GDM1 (cell line): ENCODE measurements at places on chromosomes 6 and 20.

DNA sequence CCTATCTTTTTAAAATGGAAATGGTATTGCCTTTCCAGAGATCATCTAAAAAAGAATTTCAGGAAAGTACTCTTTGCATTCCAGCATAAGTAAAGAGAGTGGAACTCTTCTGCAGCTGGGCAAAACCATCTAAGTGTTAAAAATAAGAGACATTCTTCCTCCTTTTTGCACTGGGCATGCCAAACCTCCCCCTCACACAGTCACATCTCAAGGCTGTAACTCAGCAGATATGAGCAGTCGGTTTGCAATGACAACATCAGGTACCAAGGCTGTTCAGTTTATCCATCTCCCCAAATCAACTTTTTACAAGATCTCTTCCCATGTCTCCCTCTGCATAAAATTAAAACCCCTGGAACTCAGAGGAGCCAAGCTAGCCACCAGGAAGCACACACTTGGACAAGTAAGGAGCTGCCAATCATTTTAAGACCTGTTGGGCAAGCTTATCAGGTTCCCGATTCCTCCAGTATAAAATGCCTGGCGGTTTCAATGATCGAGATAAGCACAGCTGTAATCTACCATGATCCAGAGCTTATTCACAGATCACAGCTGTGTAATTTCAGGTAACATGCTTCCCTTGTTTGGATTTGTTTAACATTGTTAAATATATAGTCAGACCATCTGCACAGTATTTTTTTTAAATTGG, 23.2 kb downstream of the ID4 start:
- no peak for DNase-seq

- DNase-seq, result no peak
Measured at GRCh38 chr6:79231101-79231500, 3.4 kb downstream of the HMGN3 start.

DNA sequence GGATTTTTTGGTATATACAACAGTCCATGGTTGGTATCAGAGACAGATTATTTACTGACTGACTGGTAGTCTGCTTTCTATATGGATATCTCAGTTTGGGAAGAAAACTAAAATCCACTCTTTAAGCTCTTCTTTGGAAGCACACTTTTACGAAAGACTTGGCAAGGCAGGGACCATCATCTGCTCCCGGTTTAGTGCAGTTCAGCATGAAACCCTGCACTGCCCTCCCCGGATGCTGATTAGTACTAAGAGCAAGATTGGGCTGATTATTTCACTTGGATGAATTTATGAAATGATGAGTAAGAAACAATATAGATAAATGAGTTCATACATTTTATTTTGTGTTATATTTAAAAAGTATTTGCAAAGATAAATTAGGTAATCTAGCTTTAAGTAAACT, 56.3 kb downstream of the RGS17 start:
- DNase-seq, result no peak

DNA sequence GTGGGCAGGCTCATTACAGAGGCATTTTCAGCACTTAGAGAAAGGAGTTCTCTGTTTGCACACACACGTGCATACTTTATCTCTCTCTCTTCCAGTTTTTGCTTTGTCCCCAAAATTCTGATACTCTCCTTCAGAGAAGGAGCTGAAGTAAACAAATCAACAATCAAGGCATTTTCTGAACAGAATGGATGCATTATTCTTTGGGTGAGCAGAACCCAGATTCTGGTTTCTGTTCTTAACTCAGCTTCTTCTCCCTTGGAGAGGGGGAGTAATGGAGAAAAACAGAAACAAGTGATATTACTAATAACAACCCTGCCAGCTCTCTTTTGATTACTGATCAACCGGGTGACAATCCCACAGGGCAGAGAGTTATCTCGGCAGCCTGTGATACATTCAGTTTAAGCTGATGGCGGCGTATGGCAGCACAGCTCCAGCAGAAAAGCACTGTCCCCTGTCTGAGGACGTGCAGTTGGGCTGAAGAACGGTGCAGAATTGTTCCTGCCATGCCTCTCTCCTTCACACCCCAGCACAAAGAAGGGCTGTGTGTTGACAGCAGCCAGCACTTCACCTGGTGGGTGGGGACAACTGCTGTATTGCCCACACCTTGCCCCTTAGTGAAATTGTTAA, 47.3 kb upstream of the SASH1 start:
- no peak for DNase-seq

- no peak for DNase-seq
Measured at GRCh38 chr6:17858584-17858983, 128.9 kb downstream of the KIF13A start.

GRCh38 chr20:17995967-17996819, 27.4 kb downstream of the MGME1 start:
- peak; percentile 23 for DNase-seq

GRCh38 chr6:44868335-44868668, 459.8 kb upstream of the RUNX2 start:
- DNase-seq, result no peak

GRCh38 chr6:15417811-15418210, 171.9 kb downstream of the JARID2 start:
- no peak for DNase-seq

DNA sequence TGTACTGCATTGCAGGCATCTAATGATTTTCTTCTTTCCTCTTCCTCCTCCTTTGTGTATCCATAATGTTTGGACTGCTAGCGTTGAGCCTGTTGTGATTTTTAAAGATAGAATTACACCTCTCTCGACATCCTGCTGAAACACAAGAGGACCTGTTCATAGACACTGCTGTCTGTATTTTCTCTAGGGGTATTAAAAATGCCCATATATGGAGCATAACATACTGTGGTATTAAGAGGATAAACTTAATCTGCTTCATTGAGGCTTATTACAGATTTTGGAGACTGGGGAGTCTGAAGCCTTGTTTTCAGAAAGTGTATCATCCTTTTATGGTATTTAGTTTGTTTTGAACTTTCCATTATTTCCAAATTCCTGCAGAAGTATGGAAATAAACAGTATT, 414.3 kb downstream of the CDKAL1 start:
- DNase-seq, result no peak

GRCh38 chr6:49522710-49523593, 23.2 kb downstream of the GLYATL3 start:
- no peak for DNase-seq

- DNase-seq, result no peak
Measured at GRCh38 chr20:51498765-51499540, 43.6 kb downstream of the NFATC2 start.

DNA sequence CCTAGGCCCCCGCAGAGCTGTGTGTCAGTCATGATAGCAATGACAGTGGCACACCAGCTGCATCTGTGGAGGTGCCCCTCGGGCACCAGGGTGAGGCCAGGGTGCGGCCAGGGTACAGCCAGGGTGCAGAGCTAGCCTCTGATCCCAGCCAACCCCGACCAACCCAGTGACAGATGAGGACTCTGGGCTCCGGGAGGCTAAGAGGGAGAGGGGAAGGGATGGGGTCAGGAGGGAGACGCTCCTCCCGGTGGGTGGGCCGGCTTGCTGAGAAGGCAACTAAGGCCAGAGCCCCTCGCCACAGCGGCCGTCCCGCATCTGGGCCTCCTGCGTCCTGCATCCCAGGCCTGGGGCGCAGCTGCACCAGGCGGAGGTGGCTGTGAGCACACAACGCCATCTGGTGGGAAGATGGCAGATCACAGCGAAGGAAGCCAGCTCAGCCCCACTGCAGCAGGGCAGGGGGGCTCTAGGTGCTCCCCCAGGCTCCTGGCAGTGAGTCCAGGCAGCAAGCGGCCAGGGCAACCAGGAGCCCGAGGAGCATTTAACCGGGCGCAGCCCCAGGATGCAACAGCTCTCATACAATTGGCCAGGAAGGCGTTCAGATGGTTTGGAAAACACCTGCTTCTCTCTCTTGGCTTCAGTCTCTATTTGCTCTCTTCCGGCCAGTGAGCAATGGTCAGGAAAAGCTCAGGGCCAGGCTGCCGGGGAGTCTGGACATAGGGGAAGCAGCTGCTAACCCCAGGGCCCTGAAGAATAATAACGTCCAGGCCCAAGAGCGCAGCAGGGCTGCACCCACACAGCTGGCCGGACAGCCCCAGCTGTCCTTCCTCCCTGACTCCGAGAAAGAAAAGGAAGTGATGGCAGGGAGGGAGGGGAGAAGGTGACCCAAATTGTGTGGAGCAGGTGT, 169.4 kb downstream of the TAF4 start:
- no peak for DNase-seq

- no peak for DNase-seq
Measured at GRCh38 chr20:9375221-9375681, 139.1 kb upstream of the LAMP5 start.

DNA sequence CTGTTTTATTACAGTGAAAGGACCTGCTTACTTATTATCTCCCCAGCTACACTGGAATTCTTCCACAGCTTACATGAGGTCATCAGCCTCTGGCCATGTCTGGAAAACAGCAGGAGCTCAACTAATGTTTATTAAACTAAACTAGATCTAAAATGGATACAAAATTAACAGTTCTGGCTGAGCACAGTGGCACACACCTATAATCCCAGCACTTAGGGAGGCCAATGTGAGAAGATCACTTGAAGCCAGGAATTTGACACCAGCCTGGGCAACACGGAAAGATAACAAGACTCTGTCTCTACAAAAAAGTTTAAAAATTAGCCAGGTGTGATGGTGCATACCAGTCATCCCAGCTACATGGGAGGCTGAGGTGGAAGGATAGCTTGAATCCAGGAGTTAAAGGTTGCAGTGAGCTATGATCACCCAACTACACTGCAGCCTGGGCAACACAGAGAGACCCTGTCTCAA, 220.8 kb upstream of the MARCKS start:
- DNase-seq, result no peak

DNA sequence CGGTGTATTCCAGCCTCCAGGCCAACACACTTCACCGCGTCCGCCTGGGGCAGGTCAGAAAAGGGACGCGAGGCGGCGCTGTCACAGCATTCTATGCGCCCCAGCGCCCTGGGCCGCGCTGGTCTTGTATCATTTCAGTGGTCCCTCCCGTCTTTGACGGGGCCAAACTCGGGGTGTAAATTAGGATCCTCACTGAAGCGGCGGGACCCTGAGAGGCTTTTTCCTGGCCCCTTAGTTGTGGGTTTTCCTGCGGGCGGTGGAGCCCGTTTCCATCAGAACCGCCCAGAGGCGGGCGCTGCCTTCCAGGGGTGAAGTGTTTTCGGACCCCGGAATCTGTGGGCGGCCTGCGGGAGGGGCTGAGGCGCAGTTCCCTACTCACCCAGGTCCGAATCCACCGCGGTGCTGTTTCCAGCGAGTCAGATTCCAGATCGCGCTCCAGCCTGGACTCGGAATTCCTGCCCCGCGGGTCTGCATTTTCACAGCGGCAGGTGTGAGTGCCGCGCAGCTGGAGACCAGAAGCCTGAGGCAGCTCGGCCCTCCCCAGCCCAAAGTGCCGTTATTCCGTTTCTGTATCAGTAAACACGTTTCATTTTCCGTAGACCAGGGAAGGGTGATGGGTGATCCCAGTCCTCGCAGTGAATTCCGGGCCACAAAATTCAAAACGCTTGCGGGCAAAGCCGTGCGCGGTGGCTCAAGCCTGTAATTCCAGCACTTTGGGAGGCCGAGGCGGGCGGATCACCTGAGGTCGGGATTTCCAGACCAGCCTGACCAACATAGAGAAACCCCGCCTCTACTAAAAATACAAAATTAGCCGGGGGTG, 3.9 kb upstream of the MICB start:
- DNase-seq, result peak; percentile 74

DNA sequence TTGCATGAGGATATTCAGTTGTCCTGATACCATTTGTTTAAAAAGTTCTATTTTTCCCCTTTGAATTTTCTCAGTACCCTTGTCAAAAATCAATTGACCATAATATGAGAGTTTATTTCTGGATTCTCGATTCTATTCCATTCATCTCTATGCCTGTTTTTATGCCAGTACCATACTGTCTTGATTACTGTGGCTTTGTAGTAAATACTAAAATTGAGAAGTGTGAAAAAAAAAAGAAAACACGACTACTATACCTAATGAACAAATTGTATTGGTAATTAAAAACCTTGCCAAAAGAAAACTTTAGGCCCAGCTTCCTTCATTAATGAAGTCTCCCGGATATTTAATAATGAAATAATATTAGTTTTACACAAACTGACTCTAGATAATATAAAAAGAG, 185.7 kb downstream of the TBC1D7 start:
- DNase-seq, result no peak

- no peak for DNase-seq
Measured at GRCh38 chr6:137894779-137895385, 27.8 kb downstream of the TNFAIP3 start.

GRCh38 chr6:135796643-135797305, 54.7 kb upstream of the PDE7B start:
- DNase-seq, result no peak

GRCh38 chr6:149445095-149445466, 39.7 kb downstream of the ZC3H12D start:
- DNase-seq, result no peak

GRCh38 chr6:116022841-116023445, 37.7 kb downstream of the FRK start:
- no peak for DNase-seq

GRCh38 chr6:11712760-11713159, 65.8 kb downstream of the ADTRP start:
- no peak for DNase-seq

- no peak for DNase-seq
Measured at GRCh38 chr6:43983191-43983590, 144.1 kb downstream of the MRPL14 start.

GRCh38 chr20:31833130-31833930, 12.1 kb downstream of the FOXS1 start:
- DNase-seq, result peak; percentile 44

DNA sequence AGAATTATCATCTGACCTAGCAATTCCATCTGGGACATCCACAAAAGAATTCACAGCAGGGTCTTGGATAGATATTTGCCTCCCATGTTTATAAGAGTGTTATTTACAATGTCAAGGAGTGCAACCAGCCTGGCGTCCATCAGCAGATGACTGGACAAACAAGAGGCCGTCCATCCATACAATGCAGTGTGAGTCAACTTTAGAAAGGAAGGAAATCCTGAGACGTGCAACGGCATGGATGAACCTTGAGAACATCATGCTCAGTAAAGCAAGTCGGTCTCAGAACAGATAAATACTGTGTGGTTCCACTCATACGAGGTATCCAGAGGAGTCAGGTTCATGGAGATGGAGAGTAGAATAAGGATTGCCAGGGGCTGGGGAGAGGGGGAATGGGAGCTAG, 46.4 kb downstream of the FOXF2 start:
- DNase-seq, result no peak

DNA sequence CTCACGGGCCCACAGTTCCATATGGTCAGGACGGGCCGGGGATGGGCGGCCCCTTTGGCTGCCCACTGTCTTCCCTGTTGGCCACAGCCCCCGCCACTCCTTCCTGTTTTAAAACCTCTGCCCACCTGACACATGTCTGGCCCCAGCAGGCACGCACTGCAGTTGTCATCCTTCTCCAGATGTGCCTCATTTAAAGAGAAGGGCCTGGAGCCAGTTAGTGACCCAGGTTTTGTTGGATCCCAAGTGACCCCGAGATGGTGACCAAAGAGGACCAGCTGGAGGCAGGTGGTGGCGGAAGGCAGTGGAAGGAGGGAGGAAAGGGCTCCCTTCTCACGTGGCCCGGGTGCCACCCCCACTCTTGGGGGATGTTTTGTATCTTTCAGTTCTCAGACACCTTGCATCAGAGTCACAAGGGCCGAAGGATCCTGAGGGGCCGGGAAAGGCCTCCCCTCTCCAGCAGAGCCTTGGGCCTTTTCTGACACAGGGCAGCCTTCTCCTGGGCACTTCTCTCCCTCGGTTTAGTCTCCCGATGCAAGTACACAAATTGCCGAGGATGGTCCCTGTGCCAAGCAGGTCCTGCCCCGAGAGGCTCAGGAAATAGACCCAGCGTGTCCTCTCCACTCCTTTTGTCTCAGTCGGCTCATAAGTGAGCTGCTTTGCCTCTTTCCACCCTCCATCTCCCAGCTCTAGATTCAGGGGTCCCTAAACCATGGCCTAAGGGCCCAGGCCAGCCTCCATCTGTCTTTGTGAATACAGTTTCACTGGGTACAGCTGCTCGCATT, 117.6 kb downstream of the SULF2 start:
- no peak for DNase-seq
